ENCODE measurements at places on chromosomes 5 and 9. TPM values are rescaled to one million over a fixed set of nuclear protein-coding genes. Genes with fewer than 3 reads are reported as not detected.
A peak's percentile ranks its signal among the peaks of the same experiment; 100 is the strongest.

DNA sequence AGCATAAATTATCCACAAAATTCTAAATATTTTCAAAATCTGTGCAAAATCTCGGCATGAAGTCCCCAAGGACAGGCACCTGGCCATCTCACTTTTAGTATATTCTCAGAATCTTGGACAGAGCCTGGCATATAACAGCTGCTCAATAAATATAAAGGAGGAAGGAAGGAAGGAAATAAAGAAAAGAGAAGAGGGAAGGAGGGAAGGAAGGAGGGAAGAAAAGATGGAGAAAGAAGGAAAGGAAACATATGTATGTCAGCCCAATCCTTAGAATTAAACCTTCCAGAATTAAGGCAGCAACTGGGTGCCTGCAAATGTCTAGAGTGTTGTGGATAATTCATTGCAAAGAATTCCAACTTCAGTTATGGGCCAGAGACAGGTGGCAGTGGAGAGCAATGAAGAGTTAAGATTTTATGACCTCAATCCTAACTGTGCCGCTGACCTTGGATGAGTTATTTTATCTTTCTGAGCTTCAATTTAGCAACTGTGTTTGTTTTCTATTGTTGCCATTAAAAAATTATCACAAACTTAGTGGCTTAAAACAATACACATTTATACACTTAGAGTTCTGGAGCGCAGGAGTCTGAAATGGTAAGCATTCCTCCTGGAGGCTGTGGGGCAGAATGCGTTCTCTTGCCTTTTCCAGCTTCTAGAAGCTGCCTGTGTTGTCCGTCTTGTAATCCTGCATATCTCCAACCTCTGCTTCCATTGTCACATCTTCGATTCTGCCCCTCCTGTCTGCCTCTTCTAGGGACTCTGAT lies 200.9 kb upstream of the MSX2 start:
- no peak overlapping the region for H3K4me3 ChIP-seq
- H3K36me3 ChIP-seq: no peaks in the 10 kb centered on the region
- H3K4me1 ChIP-seq: no peaks in the 10 kb centered on the region

Gene AGXT2
- total RNA-seq: not detected

- no peak overlapping the region for H3K4me3 ChIP-seq
- no peaks in the 10 kb centered on the region for H3K36me3 ChIP-seq
- no peak overlapping the region for H3K27ac ChIP-seq
- no peaks in the 10 kb centered on the region for H3K4me1 ChIP-seq
These were observed 164.7 kb upstream of the IRX4 start for GRCh38 chr5:2047341-2047927.

DNA sequence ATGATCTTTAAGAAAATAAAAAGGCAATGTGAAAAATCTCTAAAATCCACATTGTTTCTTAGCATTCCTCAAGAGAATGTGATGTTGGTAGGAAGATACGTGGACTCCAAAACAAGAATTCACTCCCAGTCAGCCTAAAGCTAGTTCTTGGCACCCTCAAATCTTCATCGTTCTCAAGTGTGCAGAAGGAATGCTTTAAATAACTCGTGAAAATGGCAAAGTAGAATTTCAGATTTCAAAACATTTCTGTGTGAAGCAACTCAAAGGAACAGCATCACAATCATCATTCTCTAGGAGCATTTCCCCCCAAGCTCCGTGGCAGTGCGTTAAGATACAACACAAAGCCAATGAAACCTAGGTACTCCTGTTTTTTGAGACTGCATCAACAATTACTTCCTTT lies 185.1 kb upstream of the DMAC1 start:
- H3K27ac ChIP-seq: no peak overlapping the region
- H3K27me3 ChIP-seq: no peaks in the 10 kb centered on the region
- H3K36me3 ChIP-seq: peaks cover 2% of the 10 kb centered on the region

DNA sequence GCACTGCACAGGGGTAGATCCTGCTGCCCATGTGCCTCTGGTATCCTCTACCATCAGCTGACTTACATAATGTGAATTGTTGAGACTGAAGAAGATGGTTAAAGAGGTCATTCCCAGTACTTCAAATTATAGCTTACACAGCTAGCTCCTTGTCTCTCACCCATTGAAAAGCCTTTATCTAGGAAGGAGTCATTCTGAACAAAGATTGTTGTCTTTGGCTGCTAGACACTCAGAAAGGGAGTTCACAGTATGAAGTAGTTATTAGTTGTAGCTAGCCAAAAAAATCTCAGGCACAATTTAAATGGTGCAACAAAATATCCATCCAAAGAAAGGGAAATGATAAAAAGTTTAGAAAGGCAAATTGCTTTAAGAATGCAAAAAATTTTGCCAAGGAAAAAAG lies 102.0 kb upstream of the NREP start:
- DNase-seq: no peak
- H3K36me3 ChIP-seq: no peaks in the 10 kb centered on the region
- no peak overlapping the region for H3K27ac ChIP-seq
- H3K27me3 ChIP-seq: peaks cover 12% of the 10 kb centered on the region
- H3K4me1 ChIP-seq: peaks cover 1% of the 10 kb centered on the region
- H3K4me3 ChIP-seq: no peak overlapping the region

GRCh38 chr9:116279230-116279629 lies 125.6 kb downstream of the PAPPA start:
- H3K27ac ChIP-seq: no peak overlapping the region
- no peak for DNase-seq
- H3K27me3 ChIP-seq: peaks cover 12% of the 10 kb centered on the region
- H3K4me3 ChIP-seq: no peak overlapping the region
- H3K4me1 ChIP-seq: no peaks in the 10 kb centered on the region

Gene TAF11L5
- total RNA-seq: not detected

GRCh38 chr9:94857791-94858190 lies 131.3 kb downstream of the AOPEP start:
- H3K4me1 ChIP-seq: peaks cover 29% of the 10 kb centered on the region
- H3K36me3 ChIP-seq: peaks cover 3% of the 10 kb centered on the region
- H3K27me3 ChIP-seq: no peaks in the 10 kb centered on the region
- no peak for DNase-seq
- no peak overlapping the region for H3K27ac ChIP-seq

Gene SMARCA2
- total RNA-seq: 87.8 TPM

Gene SPINK5
- total RNA-seq: not detected

DNA sequence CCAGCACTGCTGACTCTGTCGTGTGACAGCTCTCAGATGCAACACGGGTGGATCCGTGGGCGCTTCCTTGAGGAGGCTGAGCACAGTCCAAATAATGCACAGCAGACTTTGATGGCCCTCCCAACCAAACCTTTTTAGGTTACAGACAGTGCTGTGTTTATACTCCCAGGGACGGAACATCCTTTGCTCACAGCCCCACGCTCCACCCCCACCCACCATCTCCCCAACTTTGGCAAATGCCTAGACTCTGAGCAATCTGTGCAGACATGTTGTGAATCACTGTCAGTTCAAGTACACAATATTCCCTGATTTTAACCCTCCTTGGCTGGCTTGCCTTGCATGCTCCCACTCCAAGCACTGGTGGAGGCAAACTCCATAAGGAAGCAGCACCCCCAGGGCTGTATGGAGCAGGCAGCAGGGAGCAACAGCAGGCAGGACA lies 324.6 kb downstream of the MLLT3 start:
- H3K36me3 ChIP-seq: peaks cover 2% of the 10 kb centered on the region
- H3K27ac ChIP-seq: no peak overlapping the region
- DNase-seq: no peak
- no peaks in the 10 kb centered on the region for H3K27me3 ChIP-seq
- peaks cover 32% of the 10 kb centered on the region for H3K4me1 ChIP-seq

GRCh38 chr5:52692039-52692438 lies 95.7 kb upstream of the ITGA1 start:
- no peak overlapping the region for H3K27ac ChIP-seq
- DNase-seq: no peak
- H3K4me1 ChIP-seq: no peaks in the 10 kb centered on the region
- H3K27me3 ChIP-seq: no peaks in the 10 kb centered on the region

Gene CARTPT
- total RNA-seq: not detected

- H3K27me3 ChIP-seq: no peaks in the 10 kb centered on the region
- H3K36me3 ChIP-seq: peaks cover 6% of the 10 kb centered on the region
- peak overlapping the region; percentile 99 for H3K4me3 ChIP-seq
- H3K4me1 ChIP-seq: peaks cover 24% of the 10 kb centered on the region
- peak overlapping the region; percentile 97 for H3K27ac ChIP-seq
These were observed 1.0 kb downstream of the NIPSNAP3A start for GRCh38 chr9:104748359-104749031.

DNA sequence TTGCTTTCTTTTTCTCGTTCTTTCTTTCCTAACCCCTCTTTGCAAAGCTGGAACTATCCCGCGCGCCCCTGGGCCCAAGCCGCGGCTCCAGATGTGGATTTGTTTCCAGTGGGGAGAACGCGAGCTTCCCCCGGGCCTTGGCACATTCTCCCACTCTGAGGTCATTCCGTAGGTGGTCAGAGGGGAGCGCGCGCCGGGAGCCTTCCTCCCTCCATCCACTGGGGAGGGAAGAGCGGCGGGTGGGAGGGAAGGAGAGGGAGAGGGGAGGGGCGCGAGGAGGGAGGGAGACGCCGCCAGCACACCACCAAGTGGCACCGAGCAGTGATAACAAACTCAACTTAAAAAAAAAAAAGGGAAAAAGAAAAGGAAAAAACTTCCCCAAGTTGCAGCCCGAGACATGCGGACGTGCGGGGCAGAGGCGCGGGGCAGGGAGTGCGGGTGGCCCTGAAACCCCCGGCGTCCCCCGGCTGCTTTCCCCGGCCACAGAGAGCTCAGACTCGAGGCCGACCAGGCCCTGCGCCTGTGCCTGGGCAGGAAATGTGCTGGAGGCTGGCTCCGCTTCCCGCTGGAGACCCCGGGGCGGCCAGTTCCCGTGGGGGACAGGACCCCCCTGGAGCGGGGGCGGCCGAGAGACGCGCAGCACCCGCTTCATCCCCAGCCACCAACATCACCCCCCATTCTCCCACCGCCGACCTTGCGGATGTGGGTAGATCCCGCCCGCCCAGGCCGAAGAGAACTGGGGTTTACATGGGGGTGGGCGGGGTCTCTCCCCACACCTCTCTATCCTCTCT lies 3.1 kb downstream of the IER5L start:
- H3K4me1 ChIP-seq: peaks cover 13% of the 10 kb centered on the region
- H3K27ac ChIP-seq: no peak overlapping the region
- H3K27me3 ChIP-seq: no peaks in the 10 kb centered on the region

GRCh38 chr5:111922344-111922743 lies 165.3 kb upstream of the NREP start:
- H3K36me3 ChIP-seq: no peaks in the 10 kb centered on the region
- H3K4me1 ChIP-seq: no peaks in the 10 kb centered on the region
- H3K27me3 ChIP-seq: peaks cover 5% of the 10 kb centered on the region
- DNase-seq: no peak

- H3K27ac ChIP-seq: no peak overlapping the region
- DNase-seq: no peak
- no peaks in the 10 kb centered on the region for H3K36me3 ChIP-seq
These were observed 73.2 kb upstream of the SMARCA2 start for GRCh38 chr9:1941989-1942388.

Gene TRIM36
- not detected for total RNA-seq

GRCh38 chr9:130930132-130930803 lies 8.8 kb downstream of the FIBCD1 start:
- H3K4me1 ChIP-seq: no peaks in the 10 kb centered on the region
- no peaks in the 10 kb centered on the region for H3K36me3 ChIP-seq
- peaks cover 26% of the 10 kb centered on the region for H3K27me3 ChIP-seq
- DNase-seq: no peak
- H3K27ac ChIP-seq: no peak overlapping the region
- H3K4me3 ChIP-seq: no peak overlapping the region

- no peak for DNase-seq
- H3K4me1 ChIP-seq: no peaks in the 10 kb centered on the region
- peaks cover 16% of the 10 kb centered on the region for H3K27me3 ChIP-seq
- H3K27ac ChIP-seq: no peak overlapping the region
These were observed 106.3 kb downstream of the TENT4A start for GRCh38 chr5:6819521-6819920.

DNA sequence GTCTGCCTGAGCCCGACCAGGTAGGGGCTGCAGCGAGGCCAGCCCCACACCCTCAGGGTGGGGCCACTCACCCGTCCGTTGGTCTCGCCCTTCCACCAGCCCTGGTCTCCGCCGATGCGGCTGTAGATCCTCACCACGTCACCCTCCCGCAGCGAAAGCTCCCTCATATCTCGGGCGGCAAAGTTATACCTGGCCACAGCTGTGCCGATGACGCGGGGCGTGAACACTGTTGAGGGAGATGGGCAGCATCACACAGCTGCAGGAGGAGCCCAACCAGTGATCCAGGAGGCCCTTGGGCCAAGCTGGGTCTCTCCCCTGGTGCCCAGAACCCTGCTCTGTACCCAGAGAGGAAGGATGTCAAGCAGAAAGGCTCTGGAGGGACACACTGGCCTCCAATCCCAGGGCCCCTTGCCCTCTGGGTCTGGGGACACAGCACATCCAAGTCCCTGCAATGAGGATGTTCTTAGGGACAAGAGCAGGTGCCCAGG lies 30.3 kb upstream of the SARDH start:
- H3K36me3 ChIP-seq: peaks cover 9% of the 10 kb centered on the region
- DNase-seq: peak; percentile 2
- no peaks in the 10 kb centered on the region for H3K27me3 ChIP-seq
- no peak overlapping the region for H3K27ac ChIP-seq
- no peak overlapping the region for H3K4me3 ChIP-seq

GRCh38 chr9:78932849-78933627 lies 636.1 kb downstream of the PSAT1 start:
- no peak for DNase-seq
- no peaks in the 10 kb centered on the region for H3K36me3 ChIP-seq
- no peak overlapping the region for H3K4me3 ChIP-seq
- H3K4me1 ChIP-seq: no peaks in the 10 kb centered on the region

DNA sequence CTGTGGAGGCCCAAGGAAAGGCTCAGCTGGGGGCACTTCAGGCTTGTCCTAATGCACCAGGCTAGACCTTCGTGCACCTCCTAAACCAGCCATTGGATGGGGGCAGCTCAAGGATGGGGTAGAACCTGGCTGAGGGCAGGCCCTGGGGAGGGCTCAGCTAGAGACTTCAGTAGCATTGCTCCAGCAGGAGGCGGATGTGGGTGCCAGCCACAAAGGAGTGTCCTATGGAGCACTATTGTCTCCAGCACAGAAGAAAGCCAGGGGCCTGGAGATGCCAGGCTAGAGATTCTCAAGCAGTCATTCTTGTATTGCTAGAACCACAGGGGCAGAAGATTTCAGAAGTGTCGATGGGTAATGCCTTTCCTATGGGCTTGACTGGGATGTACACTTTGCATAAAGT lies 131.8 kb downstream of the SYK start:
- H3K4me1 ChIP-seq: no peaks in the 10 kb centered on the region
- no peak overlapping the region for H3K27ac ChIP-seq
- no peak overlapping the region for H3K4me3 ChIP-seq
- no peaks in the 10 kb centered on the region for H3K36me3 ChIP-seq
- H3K27me3 ChIP-seq: peaks cover 4% of the 10 kb centered on the region
- no peak for DNase-seq

Measured in activated naive CD4-positive, alpha-beta T cell treated with anti-CD3 and anti-CD28 coated beads for 36 hours (primary cell).